ENCODE measurements at places on chromosomes 13 and 19.

DNA sequence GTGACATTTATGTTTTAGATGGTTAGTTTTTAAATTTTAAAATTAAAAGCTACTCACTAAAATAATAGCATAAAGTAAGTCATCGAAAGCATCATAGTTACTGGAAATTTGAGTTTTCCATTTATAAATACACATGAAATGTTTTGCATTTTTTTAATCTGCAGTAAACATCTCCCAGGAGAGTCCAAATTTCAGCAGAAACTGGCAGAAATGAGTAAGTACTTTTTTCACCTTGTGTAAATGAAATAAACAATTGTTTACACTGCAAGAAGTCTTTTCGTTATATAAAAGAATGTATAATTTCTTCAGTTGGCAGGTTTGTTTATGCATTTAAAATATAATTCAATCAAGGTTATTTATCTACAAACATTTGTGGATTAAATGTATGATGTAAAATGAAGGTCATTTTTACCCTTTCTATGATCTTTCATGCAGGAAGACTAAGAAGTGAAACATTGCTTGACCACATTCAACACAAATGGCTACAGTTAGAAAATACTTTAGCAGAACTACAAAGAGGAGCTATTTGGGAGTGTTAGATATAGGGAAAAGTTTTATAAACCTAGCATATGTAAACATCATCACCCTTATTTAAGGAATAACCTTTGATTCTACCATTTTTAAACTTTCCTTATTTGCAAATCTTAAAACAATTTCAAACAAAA is 55.6 kb downstream of the RCBTB2 start:
- no peak for DNase-seq

- DNase-seq = no peak
Measured at GRCh38 chr13:67950603-67951002, 720.5 kb upstream of the PCDH9 start.

- DNase-seq = no peak
Measured at GRCh38 chr13:91904597-91904996, 506.2 kb downstream of the GPC5 start.

GRCh38 chr13:100234524-100235136 is 145.7 kb downstream of the PCCA start:
- DNase-seq = no peak

- DNase-seq = no peak
Measured at GRCh38 chr13:29786698-29787097, 63.7 kb downstream of the UBL3 start.

DNA sequence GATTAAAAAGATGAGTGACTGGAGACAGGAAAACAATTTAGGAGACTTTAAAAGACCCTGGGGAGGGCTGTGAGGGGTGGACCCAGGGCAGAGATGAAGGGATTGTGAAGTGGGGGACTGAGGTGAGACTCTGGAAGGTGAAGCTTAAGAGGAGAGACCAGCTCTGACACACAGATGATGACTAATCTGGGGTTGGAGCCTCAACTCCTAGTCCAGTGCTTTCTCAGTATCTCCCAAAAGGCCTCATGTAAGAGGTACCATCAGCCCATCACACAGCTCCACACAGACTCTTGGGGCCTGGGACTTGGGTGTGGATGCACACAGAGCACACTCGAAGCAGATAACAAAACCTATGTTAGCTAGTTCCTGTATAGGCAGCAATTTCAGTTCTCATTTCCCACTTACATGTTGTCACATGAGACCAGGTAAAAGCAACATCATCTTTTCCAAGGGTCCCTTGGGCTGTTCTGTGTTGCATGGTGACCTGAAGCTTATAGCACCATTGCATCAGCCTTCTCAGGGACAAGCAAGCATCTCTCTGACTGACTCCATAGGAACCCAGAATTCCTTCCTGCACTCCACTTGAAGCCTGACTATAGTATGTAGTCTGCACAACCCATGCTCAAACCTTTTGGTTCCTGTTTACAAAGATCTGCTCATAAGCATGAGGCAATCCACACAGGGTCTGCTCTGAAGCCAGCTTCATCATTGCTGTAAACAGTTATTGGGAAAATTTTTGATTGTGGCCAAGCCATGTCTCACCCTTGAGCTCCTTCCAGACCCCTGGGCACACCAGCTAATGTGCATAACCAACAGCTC is 88.6 kb upstream of the MYCBP2 start:
- no peak for DNase-seq

- no peak for DNase-seq
Measured at GRCh38 chr13:103815619-103816018, 749.4 kb upstream of the SLC10A2 start.

DNA sequence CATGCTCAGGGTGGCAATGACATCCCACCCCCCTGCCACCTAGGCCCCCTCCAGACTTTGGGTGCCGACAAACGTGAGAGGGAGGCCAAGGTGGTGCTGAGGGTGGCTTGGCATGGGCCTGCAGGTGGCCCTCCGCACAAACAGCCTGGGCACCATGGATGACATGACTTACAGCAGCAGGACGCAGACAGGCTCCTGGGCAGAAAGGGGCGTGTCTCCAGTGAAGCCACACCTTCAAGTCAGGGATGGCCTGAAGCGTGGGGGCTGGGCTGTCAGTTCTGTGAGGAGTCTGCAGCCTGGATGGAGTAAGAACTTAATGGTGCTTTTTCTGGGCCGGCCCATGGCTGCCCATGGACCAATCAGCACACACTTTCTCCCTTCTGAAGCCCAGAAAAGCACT is 25.3 kb downstream of the POMP start:
- DNase-seq = no peak

DNA sequence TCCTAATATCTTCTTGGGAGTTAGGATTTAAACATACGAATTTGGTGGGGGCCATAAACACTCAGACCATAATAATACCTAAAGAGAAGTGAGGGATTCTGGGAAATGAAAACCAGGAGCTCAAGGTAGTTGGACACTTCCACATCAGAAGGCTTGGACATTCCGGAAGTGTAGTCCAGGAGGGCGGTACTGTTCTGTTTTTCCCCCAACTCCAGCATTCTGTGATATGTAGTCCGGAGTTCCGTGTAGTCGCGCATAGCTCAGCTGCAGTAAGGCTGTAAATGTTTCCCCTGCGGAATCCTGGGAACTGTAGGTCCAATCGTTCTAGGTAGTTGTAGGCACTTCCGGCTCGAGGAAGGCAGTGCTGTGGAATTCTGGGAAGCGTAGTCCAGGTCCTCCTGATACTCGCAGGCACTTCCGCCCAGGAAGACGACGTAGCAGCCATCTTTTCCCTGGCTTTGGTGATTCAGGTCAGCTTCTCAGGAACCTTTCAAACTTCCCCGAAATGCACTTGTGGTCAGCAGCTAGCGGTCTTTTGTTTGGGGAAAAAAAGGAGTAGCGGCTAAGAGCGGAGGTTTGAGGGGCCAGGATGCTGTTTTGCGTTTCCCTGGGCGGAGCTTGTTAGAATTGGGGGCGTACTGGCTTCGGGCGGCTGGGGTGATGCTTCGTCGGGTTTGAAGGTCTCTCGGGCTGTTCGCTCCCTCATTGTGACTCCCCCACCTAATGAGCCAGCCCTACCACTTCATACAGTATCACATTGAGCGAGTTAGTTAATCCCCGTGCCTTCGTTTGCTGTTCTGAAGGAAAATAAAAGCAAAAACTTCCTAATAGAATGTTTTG is at the start of gene ZNF226:
Gene ZNF226 (plus strand): TSS at position 428 of the 840 bp plus-strand sequence. CDS start 4,981 bp downstream, outside the sequence.
- DNase-seq = peak; percentile 92

- no peak for DNase-seq
Measured at GRCh38 chr13:28353679-28354078, 141.2 kb downstream of the FLT1 start.

- no peak for DNase-seq
Measured at GRCh38 chr13:72341904-72342303, 385.5 kb downstream of the MZT1 start.

DNA sequence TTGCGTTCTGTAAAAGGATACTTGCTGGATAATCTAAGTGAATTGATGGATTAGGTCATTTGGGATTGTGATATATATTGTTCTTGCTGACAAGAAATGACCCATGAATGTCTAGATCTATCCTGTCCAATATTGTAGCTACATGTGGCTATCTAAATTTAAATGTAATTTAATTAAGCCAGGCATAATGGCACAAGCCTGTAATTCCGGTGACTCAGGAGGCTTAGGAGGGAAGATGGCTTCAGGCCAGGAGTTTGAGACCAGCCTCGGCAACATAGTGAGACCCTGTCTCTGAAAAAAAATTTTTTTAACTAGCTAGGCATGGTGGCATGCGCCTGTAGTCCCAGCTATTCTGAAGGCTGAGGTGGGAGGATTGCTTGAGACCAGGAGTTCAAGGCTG is 39.3 kb upstream of the AKAP11 start:
- DNase-seq = no peak

DNA sequence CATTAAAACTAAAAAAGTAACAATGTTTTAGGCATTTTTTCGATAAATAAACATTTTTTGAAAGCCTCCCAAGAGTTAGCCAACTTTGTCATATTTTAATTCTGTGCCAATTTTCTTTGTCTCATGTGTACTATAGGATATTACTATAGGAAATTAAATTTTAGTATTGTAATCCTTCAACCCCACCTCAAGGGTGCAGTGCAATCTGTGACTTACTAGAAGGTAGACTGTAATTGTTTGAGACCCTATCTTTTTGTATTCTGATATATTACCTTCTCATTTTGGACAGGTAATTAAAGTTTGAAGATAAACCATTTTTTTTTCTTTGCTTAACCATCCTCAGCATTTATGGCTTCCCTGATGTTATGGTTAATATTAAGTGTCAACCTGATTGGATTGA is 457.8 kb downstream of the PCDH20 start:
- no peak for DNase-seq

DNA sequence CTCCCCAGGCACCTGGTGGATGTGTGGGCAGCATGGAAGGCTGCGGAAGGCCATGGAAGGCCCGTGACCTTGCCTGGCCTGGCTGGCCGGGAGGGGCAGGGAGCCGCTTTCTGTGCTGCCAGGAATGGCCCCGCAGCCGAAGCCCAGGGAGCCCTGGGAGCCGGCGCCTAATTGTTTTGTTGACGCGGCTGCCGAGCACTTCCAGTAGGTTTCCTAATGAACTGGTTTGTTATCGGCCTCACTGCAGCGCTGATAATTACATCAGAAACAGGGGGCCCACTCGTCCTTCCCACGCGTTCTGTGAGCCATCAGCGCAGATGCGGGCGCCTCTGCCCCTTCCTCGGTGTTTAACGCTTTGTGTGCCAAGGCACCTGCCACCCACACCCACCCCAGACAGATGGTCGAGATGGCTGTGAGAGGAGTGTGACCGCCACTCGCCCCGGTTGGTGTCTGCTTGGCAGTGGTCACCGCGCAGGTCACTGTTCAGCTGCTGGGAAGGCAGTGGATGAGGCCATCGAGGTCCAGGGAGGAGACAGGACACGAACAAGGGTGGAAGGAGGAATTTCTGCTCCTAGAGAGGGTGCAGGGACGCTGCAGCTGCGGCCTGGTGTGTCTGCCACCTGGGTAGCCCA is 124.5 kb downstream of the KDM4B start:
- DNase-seq = no peak

- DNase-seq = no peak
Measured at GRCh38 chr19:29535214-29535831, 9.5 kb downstream of the VSTM2B start.

DNA sequence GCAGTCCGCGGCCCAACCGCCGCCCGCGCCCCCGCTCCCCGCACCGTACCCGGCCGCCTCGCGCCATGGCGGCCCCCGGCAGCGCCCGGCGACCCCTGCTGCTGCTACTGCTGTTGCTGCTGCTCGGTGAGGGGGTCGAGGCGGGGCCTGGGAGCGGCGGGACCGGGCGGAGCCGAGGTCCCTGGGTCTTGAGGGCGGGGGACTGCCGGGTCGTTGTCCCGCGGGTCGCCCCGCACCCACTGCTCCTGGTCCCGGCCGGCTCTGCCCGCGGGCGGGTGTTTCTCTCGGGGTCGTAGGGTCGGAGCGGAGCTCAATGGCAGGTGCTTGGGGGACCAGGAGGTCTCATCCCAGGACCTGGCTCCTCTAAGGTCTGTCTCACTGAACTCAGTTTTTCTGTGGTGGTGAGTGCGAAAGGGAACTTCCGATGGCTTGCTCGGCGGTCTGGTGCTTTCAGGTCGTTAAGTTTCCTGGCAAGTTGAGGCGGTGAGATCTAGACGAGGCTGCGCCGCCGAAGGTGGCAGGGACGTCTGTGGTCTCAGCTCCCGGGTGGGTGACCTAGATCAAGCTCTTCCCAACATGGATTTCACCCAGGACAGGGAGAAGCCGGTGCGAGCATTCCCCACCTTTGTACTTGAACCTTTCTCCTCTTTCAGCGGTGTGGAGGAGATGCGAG is 467 bp downstream of the LAMP1 start:
- DNase-seq = no peak

- DNase-seq = no peak
Measured at GRCh38 chr19:43594710-43595604, 977 bp downstream of the IRGQ start.

- DNase-seq = peak; percentile 11
Measured at GRCh38 chr13:78121459-78122348, 203.1 kb upstream of the EDNRB start.

DNA sequence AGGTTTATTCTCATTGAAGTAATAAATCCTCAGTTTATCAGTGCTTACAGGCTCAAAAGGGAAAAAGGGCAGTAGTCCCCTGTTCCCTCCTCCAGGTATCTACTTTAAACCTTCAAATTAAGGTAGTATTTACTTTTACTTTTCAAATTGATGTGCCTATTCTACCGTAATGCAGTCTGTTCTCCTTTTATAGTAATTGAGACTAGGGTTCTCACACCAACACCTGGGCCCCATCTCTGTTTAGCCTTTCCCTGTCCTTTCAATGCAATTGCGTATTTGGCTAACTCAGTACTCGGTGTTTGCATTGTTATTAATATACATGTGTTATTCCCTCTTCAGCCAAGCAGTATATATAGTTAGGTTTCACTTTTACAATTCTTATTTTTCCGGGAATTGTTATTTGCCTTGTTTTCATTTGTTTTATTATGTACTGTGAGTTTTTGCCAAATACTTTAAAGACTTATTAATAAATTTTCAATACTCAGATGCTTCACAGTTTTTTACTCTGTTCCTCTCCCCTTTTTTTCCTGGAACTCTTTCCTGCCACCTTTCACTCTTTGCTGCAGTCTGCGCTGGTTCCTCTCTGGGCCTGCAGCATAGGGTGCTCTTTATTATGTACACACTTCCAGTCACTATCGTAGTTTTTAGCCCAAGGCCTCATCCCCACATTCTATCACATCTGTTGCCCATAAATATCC is 30.3 kb downstream of the USPL1 start:
- no peak for DNase-seq

DNA sequence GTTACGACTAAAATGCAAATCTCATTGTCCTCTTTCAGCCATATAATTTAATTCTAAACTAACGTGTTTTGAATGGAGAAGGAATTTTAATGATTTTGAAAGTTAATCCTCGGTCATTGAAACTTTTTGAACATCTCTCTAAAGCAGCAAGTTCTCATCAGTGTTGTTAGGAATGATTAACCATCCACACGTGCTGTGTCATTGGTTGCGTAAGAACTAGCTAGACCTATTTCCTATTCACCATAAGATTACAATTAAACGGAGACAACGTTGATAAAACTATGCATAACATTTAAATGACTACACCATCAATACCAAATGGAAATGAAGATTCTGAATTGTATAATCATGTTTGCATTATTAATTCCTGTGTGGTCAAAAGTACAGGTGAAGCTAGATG is 155.6 kb upstream of the IRS2 start:
- DNase-seq = no peak
